ENCODE measurements at places on chromosomes 16 and 17.
A peak's percentile ranks its signal among the peaks of the same experiment; 100 is the strongest.

- DNase-seq: no peak
Measured at GRCh38 chr17:35548208-35548810, 10.8 kb upstream of the SLFN12L start.

- DNase-seq: no peak
Measured at GRCh38 chr16:79876332-79876730, 275.8 kb upstream of the MAF start.

DNA sequence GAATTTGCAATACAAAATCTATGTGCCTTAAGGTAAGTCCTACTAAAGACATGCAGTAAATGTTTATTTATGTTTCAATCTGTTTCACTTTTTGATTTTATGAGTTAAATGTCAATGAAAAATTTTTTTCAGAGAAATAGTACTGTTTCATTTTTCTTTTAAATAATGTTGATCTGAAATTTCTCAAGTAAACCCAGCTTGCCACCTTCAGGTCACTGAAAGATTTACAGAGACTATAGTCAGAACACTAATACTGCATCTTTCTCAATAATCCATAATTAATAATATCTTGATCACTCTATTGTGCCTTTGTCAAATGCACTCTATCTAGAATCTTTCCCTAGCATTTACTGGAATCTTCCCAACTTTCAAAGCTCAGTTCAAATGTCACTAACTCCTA is 6.5 kb upstream of the DHX40 start:
- DNase-seq: no peak

DNA sequence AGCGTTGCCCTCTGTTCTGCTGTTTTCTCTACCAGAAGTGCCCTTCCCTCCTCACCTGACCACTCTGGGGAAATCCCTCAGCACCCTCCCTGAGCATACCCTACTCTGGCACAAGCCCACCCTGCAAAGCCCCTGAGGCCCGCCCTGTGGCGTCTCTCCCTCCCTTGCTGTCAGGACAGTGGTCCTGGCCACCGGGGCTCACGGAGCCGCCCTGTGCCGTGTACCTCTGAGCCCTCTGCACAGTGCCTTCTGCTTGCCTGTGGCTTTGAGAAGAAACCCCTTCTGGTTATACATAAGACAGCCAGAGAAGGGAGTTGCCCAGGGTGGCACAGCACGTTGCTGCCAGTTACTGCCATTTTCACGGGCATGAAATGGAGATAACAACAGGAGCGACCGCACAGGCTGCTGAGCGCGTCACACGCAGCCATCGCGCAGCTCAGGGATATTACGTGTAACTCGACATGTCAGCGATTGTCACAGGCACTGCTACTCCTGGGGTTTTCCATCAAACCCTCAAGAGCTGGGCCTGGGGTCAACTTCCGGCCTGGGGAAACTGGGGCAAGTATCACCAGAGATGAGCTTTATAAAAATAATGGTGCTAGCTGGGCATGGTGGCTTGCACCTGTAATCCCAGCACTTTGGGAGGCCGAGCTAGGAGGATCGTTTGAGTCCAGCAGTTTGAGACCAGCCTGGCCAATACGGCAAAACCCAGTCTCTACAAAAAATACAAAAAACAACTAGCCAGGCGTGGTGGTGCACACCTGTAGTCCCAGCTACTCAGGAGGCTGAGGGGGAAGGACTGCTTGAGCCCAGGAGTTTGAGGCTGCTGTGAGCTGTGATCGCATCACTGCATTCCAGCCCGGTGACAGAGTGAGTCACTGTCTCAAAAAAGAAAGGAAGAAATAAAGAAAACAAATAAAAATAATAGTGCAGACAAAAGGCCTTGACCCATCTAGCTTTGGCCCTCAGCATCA is 14.8 kb downstream of the SCGB1C2 start:
- DNase-seq: no peak

DNA sequence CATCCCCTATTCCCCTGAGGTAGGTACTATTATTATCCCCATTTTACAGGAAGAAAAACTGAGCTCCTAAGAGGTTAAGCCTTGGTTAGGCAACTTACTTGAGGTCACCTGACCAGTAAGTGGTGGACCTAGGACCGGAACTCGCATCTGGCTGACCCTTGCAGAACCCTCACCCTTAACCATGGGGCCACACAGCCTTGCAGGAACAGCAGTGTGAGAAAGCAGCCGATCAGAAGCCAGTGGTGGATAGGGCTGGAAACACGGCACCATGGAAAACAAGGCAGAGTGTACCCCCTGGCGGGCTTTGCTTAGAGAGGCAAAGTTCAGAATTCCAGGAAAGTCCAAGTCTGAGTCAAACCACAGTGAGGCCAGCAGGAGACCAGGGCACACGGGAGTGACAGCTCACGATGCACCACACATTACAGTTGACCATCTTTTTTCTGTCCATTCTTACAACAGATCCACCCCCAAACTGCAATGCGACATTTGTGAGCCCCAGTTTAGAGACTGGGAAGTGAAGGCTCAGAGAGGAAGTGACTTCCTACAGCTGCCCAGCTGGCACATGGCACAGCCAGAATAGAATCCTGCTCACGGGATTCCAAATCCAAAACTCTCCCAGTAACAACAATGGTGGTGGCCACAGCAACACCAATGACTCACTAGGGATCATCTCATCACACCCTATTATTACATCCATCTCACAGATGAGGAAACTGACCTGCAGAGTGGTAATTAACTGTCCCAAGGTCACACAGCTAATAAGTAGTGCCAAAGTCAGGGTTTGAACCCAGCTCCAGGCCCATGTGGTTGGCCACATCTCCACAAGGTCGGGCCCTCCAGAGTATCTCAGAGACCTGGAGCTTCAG is 20.3 kb downstream of the KIFC3 start:
- DNase-seq: no peak

DNA sequence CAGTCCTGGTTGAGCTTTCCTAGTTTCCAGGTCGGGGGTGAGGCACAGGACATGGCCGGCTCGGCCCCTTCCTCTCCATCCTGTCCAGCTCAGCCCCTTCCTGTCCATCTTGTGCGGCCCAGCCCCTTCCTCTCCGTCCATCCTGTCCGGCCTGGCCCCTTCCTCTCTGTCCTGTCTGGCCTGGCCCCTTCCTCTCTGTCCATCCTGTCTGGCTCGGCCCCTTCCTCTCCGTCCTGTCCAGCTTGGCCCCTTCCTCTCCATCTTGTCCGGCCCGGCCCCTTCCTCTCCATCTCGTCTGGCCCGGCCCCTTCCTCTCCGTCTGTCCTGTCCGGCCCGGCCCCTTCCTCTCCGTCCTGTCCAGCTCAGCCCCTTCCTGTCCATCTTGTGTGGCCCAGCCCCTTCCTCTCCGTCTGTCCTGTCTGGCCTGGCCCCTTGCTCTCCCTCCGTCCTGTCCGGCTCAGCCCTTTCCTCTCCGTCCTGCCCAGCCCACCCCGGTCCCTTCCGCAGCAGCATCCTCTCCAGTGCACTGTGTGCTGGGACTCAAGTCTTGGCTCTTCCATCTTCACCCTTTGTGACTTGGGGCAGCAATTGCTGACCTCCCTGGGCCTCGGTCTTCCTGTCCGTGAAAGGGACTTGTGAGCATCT is 5.5 kb upstream of the ZNF750 start:
- DNase-seq: peak; percentile 27

DNA sequence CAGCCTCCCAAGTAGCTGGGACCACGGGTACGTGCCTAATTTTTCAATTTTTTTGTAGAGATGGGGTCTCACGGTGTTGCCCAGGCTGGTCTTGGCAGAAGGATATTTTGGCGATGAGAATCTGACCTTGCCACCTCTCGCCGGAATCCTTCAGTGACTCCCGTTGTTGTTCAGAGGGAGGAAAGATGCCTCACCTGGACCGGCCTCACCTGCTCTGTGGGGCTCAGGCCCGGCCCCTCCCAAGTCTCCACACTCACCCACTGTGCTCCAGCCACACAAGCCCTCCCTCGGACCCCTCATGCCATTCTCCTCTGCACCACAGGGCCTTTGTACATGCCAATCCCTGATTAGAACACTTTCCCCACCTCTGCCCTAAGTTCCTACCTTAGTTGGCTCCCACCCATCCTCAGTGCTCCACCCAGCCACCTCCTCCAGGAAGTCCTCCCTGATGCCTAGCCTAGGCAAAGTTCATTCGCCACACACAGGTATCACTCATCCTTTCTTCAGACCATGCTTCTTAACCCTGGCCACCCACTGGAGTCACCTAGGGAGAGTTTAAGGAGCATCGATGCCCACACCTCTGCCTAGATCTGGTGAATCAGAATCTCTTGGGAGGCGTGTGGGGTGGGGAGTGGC is 136.1 kb downstream of the GSG1L start:
- no peak for DNase-seq

DNA sequence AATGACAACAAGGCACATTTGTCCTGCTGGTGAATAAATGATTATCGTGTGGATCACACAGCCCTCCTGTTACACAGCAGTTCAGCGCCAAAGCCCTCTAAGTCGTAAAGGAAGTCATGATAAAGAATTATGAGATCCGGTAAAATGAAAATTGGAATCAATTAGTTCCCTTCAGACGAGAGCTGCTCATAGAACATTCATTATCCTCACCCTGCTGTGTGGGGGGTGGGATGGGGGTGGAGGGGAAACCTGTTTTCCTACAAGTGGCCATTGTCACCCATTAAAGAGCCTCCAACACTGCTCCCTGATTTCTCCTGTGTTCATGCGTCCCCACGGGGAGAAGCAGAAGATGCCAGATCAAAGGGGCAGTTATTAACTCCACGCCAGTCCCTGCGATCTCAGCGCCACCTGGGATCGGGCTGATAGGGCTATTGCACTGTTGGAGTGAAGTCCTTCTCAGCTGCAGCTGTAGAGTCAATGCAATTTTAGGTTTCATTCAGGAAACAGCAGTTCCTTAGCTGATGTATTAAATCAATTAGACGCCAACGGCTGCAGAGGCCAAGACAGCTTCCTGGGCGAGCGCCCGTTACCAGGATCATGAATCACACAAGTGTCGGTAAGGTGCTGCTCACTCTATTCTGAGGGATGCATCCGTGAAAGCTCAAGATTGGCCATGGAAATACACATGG is 19.2 kb upstream of the CACNG4 start:
- DNase-seq: no peak

GRCh38 chr17:80649672-80650330 is 105.2 kb downstream of the RPTOR start:
- DNase-seq: peak; percentile 15

DNA sequence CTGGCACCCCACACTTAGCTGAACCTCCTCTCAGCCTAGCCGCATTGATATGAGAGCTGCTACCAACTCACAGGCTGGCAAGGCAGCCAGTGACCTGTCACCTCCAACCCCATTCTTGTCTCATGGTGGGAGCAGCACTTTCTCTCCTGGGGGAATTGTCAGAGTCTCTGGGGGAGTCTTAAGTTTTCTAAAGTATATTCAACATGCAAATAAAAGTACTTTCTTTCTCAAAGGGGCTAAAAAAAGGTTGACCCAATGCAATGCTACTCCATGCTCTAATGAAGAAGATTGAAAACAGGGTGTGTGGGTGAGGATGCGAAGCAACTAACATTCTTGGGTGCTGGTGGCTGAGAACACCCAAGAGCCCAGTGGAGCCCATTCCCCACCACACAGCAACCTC is 53.1 kb upstream of the SREBF1 start:
- no peak for DNase-seq

GRCh38 chr16:78437352-78437968 is 338.0 kb downstream of the WWOX start:
- no peak for DNase-seq

DNA sequence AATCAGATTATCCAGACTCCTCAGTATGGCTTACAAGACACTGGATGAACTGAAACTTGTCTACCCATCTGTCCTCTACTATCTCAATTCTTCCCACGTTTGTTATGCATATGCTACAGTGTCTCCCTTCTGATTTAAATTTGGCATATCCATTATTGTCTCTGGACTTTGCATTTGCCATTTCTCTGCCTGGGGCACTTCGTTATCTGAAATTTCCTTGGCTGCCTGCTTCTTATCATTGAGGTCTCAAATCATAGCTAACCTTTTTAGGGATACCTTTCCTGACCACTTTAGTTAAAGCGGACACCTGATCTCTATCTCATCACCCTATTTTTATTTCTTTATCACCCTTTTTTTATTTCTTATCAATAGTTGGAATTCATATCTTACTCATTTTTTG is 853.4 kb downstream of the KCNJ2 start:
- no peak for DNase-seq

GRCh38 chr16:88960516-88960915 is 16.5 kb downstream of the CBFA2T3 start:
- no peak for DNase-seq

DNA sequence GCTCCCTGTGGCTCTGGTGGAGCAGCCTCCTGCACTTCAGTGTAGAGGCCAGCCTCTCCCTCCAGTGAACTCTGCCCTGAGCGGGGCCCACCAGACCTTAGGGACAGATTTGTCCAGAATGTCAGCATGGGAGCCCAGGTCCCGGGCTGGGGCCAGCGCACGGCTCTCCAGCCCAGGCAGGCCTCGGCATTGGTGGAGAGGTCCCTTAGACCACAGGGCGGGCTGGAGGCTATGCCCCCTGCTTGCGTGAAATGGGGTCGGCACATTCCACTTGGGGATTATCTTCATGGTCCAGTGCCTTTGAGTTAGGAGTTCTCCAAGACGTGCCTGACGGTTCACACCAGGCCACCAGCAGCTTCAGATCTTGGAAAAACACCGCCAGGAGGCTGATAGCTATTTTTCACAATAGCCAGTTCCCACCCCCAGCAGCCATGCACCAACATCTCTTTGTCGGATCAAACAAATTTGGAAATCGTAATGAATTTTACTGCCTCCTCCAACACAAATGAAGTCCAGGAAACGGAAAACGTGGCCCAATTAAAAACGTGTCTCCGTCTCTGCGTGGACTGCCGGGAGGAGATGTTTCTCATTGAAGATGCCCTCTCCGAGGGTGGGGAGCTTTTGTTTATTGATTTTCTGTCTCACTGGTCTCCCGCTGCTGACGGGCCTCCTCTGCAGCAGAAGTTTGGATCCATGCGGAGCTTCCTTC is 110.0 kb upstream of the CIBAR2 start:
- no peak for DNase-seq

DNA sequence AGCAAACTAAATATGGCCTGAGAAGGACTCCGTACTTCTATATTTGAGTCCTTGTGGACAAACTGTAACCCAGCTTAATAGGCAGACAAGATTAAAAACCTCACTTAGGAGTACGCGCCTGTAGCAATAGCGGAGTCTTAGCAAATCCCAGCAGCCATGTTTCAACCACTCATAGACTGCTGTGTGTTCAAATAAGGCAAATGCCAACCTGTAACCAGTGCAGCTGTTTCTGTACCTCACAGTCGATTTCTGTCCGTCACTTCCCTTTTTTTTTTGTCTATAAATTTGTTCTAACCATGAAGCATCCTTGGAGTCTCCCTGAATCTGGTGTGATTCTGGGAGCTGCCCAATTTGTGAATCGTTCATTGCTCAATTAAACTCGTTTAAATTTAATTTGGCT is 30.2 kb downstream of the TANC2 start:
- DNase-seq: no peak

Measured in CMK (cell line).